Iris pigment epithelial cell (primary cell): ENCODE measurements at places on chromosomes 12 and 14.
A peak's percentile ranks its signal among the peaks of the same experiment; 100 is the strongest.

DNA sequence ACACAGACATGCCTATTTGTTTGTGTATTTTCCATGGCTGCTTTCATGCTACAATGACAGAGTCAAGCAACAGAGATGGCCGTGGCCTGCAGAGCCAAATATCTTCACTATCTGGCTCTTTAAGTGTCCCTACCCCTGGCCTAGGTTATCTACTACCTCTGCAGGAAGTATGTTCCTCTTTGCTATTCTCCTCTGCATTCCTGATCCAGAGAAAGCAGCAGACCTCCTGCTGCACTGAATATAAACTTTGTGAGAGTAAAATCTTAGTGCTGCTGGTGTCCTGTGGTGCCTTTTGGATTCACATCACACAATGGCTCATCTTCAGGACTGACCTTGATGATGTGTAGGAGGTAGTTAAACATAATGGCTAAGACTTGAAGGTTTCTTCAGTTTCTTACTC is 233.4 kb downstream of the IPO8 start:
- no peak for DNase-seq

DNA sequence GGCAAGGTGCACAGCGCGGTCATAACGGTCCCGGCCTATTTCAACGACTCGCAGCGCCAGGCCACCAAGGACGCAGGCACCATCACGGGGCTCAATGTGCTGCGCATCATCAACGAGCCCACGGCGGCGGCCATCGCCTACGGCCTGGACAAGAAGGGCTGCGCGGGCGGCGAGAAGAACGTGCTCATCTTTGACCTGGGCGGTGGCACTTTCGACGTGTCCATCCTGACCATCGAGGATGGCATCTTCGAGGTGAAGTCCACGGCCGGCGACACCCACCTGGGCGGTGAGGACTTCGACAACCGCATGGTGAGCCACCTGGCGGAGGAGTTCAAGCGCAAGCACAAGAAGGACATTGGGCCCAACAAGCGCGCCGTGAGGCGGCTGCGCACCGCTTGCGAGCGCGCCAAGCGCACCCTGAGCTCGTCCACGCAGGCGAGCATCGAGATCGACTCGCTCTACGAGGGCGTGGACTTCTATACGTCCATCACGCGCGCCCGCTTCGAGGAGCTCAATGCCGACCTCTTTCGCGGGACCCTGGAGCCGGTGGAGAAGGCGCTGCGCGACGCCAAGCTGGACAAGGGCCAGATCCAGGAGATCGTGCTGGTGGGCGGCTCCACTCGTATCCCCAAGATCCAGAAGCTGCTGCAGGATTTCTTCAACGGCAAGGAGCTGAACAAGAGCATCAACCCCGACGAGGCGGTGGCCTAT is 875 bp downstream of the HSPA2 start:
- DNase-seq, result no peak

DNA sequence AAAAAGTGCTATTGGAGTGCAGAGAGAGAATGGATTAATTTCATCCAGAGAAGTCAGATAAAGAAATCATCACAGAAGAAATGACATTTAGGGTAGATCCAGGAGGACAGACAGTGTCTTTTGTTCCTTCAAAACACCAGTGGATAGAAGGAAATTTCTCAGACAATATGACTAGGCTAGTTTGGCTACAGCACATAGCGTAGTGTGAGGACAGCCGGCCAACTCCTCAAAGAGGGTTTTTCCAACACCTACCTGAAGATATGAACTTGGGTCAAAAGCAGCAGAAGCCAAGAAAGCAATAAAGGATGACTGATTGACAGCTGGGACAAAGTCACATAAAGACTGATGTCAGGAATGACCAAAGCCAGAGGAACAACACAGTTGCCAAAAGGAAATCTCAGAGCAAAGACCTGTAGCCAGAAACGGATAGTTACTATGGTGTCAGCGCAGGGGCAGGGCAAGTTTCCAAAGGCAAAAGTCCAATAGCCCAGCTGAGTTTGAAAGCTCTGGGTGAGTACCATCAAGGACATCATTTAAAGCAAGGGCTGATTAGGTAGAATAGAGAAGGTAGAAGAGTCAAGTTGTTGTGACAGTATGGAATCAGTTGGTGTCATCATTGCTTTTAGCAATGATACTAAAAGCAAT is 58.7 kb upstream of the PDE3A start:
- no peak for DNase-seq

- DNase-seq, result no peak
These were observed 71.7 kb downstream of the IPO8 start for GRCh38 chr12:30624009-30624408.

- DNase-seq, result no peak
These were observed 208.3 kb downstream of the NAV3 start for GRCh38 chr12:78038986-78039385.

GRCh38 chr14:81455390-81455789 is 55.3 kb upstream of the STON2 start:
- DNase-seq, result no peak

- DNase-seq, result peak; percentile 45
These were observed 36.8 kb upstream of the E2F7 start for GRCh38 chr12:77102123-77102522.

DNA sequence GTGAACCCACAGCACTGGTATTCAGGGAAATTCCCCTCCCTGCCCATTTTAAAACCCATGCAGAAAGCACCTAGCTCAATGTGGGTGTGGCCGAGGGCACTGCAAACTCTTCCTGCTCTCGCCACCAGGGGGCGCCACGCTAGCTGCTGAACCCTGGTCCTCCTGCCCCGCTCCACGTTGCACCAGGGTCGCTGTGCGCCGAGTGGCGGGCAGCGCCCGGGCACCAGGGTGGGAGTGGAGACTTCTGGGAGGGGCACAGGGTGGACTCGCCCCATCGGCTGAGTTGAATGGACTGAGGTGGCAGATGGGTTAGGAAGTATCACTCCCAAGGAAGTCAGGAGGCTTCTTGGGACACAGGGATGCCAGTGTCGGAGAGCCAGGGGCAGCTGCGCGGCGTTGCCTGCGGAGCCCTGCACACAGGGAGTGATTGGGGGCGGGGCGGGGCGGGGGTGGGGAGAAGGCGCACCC is 48.1 kb upstream of the BCL11B start:
- no peak for DNase-seq

GRCh38 chr14:55192054-55192621 is 753 bp upstream of the DLGAP5 start:
- no peak for DNase-seq

- no peak for DNase-seq
These were observed 18.9 kb upstream of the NUP107 start for GRCh38 chr12:68667896-68668295.

DNA sequence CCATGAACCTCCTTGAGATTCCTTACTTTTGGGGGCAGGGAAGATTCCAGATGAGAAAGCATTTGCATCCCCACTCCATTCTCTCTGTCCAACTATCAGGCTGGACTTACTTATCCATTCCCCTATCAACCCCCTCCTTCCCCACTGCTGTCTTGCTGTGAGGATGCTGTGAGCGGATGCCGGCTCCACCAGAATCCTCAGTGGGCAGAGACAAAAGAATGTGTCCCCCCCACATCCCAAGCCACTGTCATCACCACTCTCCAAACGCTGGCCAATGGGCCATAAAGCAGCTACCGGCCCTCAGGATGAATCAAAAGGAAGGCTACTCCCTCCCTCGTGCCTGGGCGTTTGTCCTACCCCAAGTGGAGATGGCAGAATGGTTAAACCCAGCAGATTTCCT is 173.0 kb upstream of the NTF3 start:
- no peak for DNase-seq

DNA sequence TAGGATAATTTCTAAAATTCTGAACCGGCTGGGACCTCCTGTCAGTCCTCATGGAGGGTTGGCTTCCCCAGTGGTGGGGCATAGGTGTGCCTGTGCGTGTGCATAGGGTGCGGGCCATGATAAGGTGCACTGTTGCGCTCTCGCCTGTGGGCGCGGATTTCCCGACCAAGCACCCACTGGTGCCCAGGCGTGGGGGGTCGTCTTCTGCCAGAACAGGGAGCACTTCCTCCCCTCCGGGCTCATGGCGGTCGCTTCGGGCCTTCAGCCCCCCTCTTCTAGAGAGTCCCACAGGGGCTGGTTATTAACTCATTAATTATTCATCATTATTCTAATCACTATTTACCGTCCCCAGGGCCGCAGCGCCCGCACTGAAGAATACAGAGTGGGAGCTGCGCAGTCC is 2.8 kb downstream of the C1QL4 start:
- no peak for DNase-seq

GRCh38 chr12:60345442-60345841 is 749.6 kb downstream of the SLC16A7 start:
- no peak for DNase-seq

- DNase-seq, result no peak
These were observed 1.6 kb downstream of the ANKRD33 start for GRCh38 chr12:51889216-51890132.

- DNase-seq, result no peak
These were observed 605.0 kb downstream of the FSCB start for GRCh38 chr14:43901911-43902673.

GRCh38 chr12:99389751-99390150 is 257.8 kb upstream of the GARIN6 start:
- DNase-seq, result no peak
